ENCODE measurements at places on chromosomes 2 and 18. TPM values are rescaled to one million over a fixed set of nuclear protein-coding genes. Genes with fewer than 3 reads are reported as not detected.

Gene SCN3A
- total RNA-seq = 0.58 TPM

DNA sequence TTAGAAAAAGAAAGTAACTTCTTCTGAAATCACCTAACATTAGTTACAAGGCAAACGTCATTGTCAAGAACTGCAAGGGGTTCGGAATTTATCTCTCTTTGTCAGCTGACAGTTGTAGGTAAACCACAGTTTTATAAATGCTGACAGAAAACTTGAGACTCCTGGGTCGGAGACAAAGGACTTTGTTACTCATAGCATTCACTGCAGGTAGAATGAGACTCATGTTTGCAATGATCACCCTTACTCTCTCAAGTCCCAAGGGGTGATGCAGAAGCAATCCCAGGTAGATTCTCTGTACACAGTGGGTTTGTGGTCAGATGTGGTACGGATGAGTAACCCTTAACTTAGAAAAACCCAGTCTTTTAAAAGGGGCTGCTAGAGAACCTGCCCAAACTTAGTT lies 757.8 kb downstream of the TRIB2 start:
- H3K36me3 ChIP-seq = no peaks in the 10 kb centered on the region
- H3K27me3 ChIP-seq = no peaks in the 10 kb centered on the region
- no peak overlapping the region for H3K27ac ChIP-seq
- H3K4me1 ChIP-seq = no peaks in the 10 kb centered on the region
- no peak overlapping the region for H3K4me3 ChIP-seq
- no peak for DNase-seq

GRCh38 chr2:173625315-173625714 lies 270.6 kb downstream of the CDCA7 start:
- H3K4me1 ChIP-seq = no peaks in the 10 kb centered on the region
- no peak overlapping the region for H3K4me3 ChIP-seq
- H3K27me3 ChIP-seq = no peaks in the 10 kb centered on the region
- H3K27ac ChIP-seq = no peak overlapping the region

DNA sequence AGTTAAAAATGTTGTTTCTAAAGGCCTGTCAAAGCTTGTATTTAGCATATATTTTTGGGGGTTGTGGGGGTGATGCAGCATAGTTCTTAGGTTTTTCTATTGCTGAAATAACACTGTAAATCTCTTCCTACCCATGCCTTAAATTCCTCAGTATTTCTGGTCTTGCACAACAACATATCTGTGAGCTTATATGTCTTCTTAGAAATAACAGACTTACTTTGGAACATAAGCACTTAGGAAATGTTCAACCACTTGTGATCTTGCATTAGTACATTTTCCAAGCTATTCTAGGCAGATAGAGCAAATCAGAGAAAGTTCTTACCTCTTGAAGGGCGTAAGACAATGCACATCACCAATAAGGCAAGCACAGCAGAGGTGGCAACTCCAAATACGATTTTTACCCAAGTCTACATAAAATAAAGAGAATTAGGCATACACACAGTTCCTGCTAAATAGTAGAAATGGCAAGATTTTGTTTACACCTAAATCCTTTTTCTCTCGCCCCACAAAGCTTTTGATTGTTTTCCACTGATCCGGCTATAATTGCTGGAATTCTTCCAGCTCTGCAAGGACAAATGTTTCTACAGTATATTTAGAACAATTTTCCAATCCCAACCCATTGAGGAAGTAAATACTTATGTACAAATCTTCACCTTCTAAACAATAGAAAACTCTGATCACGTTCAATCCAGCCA lies 512 bp downstream of the FAP start:
- H3K36me3 ChIP-seq = no peaks in the 10 kb centered on the region
- H3K27ac ChIP-seq = peak overlapping the region; percentile 9
